ENCODE measurements at places on chromosomes 3 and 15.

DNA sequence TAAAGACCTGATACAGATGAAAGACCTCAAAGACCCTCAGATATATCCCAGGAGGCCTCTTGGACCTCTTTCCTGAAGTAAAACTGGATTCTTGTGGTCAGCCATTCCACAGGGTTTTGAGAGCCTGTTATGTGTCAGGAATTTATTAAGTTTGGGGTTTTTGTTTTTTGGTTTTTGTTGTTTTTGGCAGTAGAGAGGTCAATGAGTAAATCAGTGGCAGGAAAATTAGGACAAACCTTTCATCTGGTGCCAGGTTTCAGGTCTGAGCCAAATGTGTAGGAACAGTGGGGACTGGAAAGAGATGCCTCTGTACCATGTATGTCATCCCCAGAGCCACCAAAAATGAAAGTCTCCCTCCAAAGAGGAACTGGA is 520.4 kb upstream of the MDFIC2 start:
- DNase-seq: no peak

GRCh38 chr15:67290319-67290718 is 35.7 kb downstream of the IQCH start:
- DNase-seq: no peak

DNA sequence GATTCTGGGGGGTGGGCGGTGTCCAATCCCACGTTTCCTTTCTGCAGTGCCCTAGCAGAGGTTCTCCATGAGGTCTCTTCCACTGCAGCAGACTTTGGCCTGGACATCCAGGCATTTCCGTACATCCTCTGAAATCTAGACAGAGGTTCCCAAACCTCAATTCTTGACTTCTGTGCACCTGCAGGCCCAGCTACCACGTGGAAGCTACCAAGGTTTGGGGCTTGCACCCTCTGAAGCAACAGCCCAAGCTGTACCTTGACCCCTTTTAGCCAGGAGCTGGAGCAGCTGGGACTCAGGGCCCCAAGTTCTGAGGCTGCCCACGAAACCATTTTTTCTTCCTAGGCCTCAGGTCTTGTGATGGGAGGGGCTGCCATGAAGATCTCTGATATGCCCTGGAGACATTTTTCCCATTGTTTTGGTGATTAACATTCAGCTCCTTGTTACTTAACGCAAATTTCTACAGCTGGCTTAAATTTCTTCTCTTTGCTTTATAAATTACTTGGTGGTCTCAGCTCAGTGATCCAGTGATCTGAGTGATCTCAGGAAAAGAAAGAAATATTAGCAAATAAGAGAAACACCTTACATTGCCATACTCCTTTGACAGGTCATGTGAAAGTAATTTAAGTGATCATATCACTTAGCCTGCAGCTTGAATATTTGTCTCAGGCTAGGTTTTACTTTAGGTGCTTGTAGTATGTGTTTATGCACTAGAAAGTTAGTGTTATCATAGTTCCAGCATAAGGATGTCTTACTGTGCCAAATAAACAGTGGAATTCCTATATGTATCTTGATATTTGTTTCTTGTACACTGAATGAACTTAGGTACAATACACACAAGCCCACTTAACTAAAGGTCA is 3.0 kb downstream of the SNAP23 start:
- DNase-seq: no peak

DNA sequence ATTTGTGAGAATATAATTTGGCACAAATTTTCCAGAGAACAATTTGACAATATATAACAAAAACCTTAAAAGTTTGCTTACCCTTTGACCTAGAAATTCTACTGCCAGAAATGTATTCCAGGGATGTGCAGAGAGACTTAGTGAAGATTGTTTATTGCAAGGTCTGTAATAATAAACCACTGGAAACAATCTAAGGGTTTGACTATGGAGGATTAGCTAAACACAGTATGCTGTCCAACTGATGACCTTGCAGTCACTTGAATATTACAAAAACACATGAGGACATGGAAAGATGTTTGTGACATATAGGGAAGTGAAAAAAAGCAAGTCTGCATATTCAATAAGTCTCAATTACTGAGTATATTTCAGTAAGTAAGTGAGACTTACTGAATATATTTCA is 48.1 kb upstream of the CDV3 start:
- no peak for DNase-seq

DNA sequence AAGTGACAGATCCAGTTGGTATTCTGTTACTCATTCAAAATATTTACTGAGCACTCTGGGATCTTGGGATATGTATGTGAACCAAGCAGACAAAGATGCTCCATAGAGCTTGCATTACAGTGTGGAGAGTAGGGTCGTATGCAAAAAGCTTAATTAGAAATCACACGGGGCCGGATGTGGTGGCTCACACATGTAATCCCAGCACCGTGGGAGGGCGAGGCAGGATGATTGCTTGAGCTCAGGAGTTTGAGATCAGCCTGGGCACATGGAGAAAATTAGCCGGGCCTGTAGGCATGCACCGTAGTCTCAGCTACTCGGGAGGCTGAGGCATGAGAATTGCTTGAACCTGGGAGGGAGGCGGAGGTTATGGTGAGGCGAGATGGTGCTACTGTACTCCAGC is 68.7 kb upstream of the MB21D2 start:
- no peak for DNase-seq

GRCh38 chr3:107598926-107599771 is 76.4 kb downstream of the BBX start:
- DNase-seq: peak; percentile 55

DNA sequence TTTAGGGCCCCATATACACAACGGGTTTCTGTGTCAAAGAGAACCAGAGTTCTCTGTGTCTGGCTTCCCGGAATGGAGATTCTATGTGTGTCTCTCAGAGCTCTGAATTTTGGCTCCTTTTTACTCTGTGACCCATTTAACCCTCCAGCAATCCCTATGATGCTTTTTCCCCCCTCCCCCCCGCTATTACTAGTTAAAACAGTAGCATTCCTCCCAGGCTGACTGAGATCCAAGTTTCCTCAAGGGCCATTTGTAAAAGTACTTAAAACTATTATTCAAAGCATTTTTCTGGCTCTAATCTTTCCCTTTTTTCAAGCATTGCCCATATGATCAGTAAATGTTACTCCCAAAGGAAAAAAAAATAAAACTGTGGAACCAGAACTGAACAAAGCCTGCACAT is 6.6 kb upstream of the STAC start:
- no peak for DNase-seq

DNA sequence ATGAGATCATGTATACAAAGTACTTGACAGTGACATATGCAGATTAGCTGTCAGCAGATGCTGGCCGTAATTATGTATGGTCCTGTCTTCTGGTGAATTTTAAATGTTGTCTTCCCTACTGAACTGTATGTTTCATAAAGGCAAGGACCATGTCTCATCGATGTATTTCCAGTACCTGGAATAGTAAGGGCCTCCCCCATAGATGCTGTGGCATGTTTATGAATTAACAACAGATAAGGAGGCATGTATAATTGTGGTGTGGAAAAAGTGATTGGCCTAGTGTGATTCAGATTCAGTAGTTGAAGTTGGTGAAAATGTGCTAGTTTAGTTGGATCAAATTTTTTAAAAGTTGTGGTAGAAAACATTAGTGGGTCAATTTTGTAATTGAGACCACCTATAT is 202.7 kb upstream of the SLC2A2 start:
- no peak for DNase-seq

Measured in activated CD4-positive, alpha-beta memory T cell treated with anti-CD3 and anti-CD28 coated beads, Interleukin-2, amount 10 ng/mL, durations not matched to agents 7 days and 5 days (primary cell).